Thymus (tissue), 14 donors: ENCODE measurements at places on chromosomes 12 and 14. TPM values are rescaled to one million over a fixed set of nuclear protein-coding genes. Genes with fewer than 3 reads are reported as not detected.

Gene FSCB
- total RNA-seq: not detected

Gene TAS2R50
- 0.47 TPM for total RNA-seq

Gene MORN3
- 3.1 TPM for total RNA-seq

Gene TCL1B
- total RNA-seq: 0.24 TPM

Gene PRPF40B
- total RNA-seq: 4.9 TPM

Gene RNF212B
- 0.05 TPM for total RNA-seq

Gene NTF3
- total RNA-seq: 0.61 TPM

Gene TMEM260
- total RNA-seq: 16.3 TPM

Gene KIF26A
- 1.7 TPM for total RNA-seq

Gene ERBB3
- total RNA-seq: 1.4 TPM

Gene SMIM41
- 0.42 TPM for total RNA-seq

Gene KRT73
- total RNA-seq: 0.28 TPM

Gene CMTM5
- total RNA-seq: 0.05 TPM

Gene TTC7B
- total RNA-seq: 3.2 TPM

Gene NRIP2
- 2.3 TPM for total RNA-seq

Gene DDX55
- total RNA-seq: 29.4 TPM

Gene RABGGTA
- 14.8 TPM for total RNA-seq

Gene IL23A
- total RNA-seq: 14.4 TPM

Gene DEGS2
- total RNA-seq: 0.38 TPM

Gene GALNT16
- 0.76 TPM for total RNA-seq

Gene TAS2R19
- 2.0 TPM for total RNA-seq

Gene SERPINA9
- total RNA-seq: 0.05 TPM

Gene KRT83
- 0.33 TPM for total RNA-seq

Gene AHNAK2
- 0.42 TPM for total RNA-seq

Gene KCNK10
- 0.09 TPM for total RNA-seq

Gene NINJ2
- total RNA-seq: 11.8 TPM

Gene GRIN2B
- under 0.01 TPM for total RNA-seq

Gene FOXN4
- not detected for total RNA-seq

Gene SLC38A4
- total RNA-seq: 1.2 TPM

Gene NDRG2
- 19.8 TPM for total RNA-seq

Gene GSC
- total RNA-seq: 0.52 TPM
